Immature natural killer cell (primary cell): ENCODE measurements at places on chromosomes 5 and 9.

DNA sequence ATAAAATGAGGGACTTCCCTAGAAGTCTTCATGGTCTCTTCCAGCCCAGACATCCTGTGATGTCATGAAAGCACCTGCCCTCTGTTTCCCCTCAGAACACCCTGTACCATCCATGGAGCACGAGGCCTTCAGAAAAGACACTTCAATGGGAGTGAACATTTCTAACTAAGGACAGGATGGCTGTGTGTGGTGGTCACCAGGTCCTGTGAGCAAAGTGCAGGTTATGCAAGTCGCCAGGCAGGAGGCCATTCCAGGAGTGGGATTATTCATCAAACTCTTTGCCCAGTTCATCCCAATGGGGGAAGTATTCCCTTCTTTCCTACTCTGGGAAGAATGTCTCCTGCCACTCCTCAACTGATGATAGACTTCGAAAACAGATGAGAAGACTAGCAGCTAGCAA, 80.5 kb downstream of the SLC1A3 start:
- H3K36me3 ChIP-seq, result no peaks in the 10 kb centered on the region
- no peak for DNase-seq
- peaks cover 15% of the 10 kb centered on the region for H3K4me1 ChIP-seq
- no peak overlapping the region for H3K4me3 ChIP-seq
- H3K27ac ChIP-seq, result no peak overlapping the region

DNA sequence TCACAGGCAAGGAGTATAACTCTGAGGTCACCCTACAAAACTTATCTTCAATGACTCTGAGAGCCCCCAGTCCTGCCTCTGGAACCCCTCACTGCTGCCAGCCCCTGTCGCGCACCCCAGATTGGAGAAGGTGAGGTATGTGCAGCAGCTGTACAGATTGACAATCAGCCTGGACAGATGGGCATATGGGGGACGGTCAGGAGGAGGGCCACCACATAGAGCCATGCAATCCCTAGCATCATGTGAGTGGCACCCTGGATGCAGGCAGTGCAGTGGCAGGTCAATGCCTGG, 90.1 kb downstream of the LMX1B start:
- H3K27me3 ChIP-seq, result peaks cover 14% of the 10 kb centered on the region
- H3K4me1 ChIP-seq, result peaks cover 9% of the 10 kb centered on the region
- no peaks in the 10 kb centered on the region for H3K36me3 ChIP-seq
- no peak overlapping the region for H3K4me3 ChIP-seq
- DNase-seq, result no peak

DNA sequence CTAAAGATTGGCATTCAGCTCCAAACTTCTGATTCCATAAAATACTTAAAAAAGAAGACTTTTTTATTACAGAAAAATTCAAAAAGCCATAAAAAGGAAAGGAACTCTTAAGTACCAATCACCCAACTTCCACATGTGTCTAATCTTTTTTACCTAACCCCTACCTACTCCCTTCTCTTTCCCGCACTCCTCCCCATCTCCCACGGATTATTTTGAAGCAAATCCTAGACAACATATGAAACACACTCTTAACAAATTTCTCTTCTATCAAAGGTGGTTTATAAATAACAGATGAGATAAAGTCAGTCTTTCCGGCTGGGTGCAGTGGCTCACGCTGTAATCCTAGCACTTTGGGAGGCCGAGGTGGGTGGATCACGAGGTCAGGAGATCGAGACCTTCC, 5.9 kb upstream of the DENND4C start:
- DNase-seq, result no peak
- no peak overlapping the region for H3K4me3 ChIP-seq
- peaks cover 6% of the 10 kb centered on the region for H3K4me1 ChIP-seq
- no peaks in the 10 kb centered on the region for H3K36me3 ChIP-seq

- H3K27ac ChIP-seq, result no peak overlapping the region
- peaks cover 31% of the 10 kb centered on the region for H3K4me1 ChIP-seq
- peaks cover 23% of the 10 kb centered on the region for H3K27me3 ChIP-seq
- H3K4me3 ChIP-seq, result peak overlapping the region; percentile 82
- no peaks in the 10 kb centered on the region for H3K36me3 ChIP-seq
Observed at GRCh38 chr9:14314929-14315874, 1.3 kb upstream of the NFIB start.

DNA sequence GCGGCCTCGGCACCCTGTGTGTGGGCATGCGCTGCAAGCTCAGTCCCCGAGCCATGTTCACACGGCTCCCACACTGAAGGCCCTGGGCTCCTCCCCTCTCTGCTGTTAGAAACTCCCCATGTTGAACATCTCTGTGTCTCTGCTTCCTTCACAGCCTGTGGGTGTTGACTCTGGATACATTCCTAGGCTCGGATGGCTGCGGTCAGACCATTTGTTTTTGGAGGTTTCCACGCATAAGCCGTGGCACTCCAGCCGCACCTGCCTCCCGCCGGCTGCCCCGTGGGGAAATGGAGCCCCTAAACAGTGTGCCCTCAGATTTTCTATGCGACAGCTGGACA, 31.2 kb upstream of the LRRC14B start:
- no peak overlapping the region for H3K4me3 ChIP-seq
- H3K27ac ChIP-seq, result no peak overlapping the region
- no peaks in the 10 kb centered on the region for H3K36me3 ChIP-seq

DNA sequence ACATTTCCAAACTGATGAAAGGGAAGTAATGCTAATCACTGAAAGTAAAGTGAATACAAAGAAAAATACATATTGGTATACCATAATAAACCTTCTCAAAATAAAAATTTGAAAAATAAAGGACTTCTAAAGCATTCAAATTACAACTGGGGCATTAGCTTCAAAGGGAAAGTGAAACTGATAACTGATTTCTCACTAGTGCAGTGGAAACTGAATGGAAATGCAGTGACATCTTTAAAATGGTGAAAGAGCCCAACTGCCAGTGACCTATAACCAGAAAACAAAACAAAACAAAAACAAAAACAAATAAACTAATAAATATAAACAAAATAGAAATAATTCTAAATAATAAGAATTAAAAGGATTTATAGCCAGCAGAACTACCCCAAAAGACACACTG, 297.5 kb upstream of the GRIN3A start:
- H3K4me3 ChIP-seq, result no peak overlapping the region
- no peaks in the 10 kb centered on the region for H3K36me3 ChIP-seq
- H3K4me1 ChIP-seq, result no peaks in the 10 kb centered on the region
- H3K27me3 ChIP-seq, result no peaks in the 10 kb centered on the region
- H3K27ac ChIP-seq, result no peak overlapping the region

DNA sequence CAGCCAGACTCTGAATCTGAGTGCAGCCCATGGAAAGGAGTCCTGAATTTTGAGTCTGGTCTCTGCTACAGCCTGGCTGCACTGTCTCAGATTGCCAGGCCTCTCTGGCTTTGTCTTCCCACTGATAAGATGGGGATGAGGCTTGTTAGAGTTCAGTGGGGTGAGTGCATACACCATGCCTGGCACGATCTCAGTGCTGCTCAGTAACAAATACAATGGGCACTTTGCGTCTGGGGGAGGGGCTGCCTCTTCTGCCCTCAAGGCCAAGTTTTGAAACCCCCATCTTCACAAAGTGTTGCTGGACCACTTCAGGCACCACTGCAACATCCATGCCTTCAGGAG, 49.0 kb downstream of the PPARGC1B start:
- no peak overlapping the region for H3K27ac ChIP-seq
- H3K27me3 ChIP-seq, result no peaks in the 10 kb centered on the region
- H3K36me3 ChIP-seq, result peaks cover 5% of the 10 kb centered on the region

- H3K4me3 ChIP-seq, result no peak overlapping the region
- peaks cover 3% of the 10 kb centered on the region for H3K4me1 ChIP-seq
- peaks cover 3% of the 10 kb centered on the region for H3K27me3 ChIP-seq
- H3K27ac ChIP-seq, result no peak overlapping the region
- no peak for DNase-seq
Observed at GRCh38 chr9:93681269-93682154, 105.1 kb downstream of the PHF2 start.

DNA sequence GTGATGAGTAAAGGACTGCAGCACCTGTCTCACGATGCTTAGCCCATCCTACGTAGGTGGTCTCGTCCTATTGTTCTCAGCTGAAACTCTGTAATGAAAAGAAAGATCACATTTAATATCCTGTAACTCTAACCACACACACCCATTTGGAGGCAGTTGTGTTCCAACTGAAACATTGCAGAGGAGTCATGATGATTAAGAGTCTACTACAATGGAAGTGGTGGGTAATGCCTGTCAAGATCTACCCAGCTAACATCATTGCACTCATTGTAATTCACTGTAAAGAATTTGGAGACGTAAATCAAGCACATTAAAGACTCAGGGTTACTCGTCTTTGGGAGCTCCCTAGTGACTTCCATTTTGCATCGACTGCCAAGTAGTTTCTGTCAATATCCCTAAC, 106.0 kb upstream of the PTPN3 start:
- no peaks in the 10 kb centered on the region for H3K4me1 ChIP-seq
- no peaks in the 10 kb centered on the region for H3K36me3 ChIP-seq
- DNase-seq, result no peak
- peaks cover 2% of the 10 kb centered on the region for H3K27me3 ChIP-seq
- no peak overlapping the region for H3K27ac ChIP-seq
- no peak overlapping the region for H3K4me3 ChIP-seq

DNA sequence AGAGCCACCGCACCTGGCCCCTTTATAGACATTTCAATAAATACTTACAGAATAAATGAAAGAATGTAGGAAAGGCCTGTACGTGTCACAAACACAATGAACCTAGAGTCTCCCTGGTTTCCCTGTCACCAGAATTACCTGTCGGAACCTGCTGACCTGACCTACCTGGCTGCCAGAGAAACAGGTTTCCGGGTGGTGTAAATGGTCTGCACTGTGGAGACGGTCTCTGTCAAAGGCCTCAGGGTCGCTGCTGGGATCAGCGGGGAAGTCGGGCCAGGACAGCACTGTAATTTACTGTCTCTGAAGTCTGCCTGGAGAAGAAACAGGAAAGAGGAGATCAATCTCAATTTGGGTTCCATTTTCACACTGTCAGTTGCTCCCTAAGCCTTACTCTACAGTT, 9.3 kb upstream of the FRRS1L start:
- H3K4me1 ChIP-seq, result no peaks in the 10 kb centered on the region
- no peak overlapping the region for H3K4me3 ChIP-seq
- H3K27ac ChIP-seq, result no peak overlapping the region
- H3K27me3 ChIP-seq, result peaks cover 4% of the 10 kb centered on the region
- DNase-seq, result no peak

DNA sequence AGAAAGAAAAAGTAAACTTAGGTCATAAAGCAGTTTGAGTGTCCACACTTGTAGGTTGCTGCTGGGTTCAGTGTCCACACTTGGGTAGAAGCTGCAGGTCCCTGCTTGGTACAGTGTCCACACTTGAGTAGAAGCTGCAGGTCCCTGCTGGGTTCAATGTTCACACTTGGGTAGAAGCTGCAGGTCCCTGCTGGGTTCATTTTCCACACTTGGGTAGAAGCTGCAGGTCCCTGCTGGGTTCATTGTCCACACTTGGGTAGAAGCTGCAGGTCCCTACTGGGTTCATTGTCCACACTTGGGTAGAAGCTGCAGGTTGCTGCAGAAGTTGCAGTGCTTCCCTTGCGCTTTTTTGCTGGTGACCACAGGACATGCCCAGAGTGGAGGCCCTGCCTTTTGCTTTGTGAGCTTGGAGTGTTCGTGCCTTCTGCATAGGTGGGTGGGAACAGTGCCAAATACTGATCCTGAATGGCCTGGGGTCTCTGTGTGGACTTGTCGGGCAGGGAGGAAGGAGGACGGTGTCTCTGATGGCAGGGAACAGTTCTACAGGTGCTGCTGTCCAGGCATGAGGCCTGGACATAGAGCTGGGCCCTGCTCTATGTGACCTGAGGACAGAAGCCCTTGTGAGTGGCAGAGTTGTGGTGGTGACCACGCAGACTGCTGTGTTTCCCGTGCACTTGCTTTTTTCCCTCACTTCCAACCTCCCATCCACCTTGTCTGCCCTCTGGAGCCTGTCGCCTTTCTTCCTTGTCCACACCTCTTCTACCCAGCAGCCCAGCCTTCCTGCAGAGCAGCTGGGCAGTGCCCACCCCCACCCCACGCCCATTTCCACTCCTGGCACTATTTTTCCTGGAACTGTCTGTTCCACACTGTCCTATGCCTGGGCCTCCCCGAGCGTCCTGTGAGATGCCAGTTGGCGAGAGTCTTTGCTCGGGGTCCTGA, 120.8 kb downstream of the EHMT1 start:
- H3K4me1 ChIP-seq, result peaks cover 31% of the 10 kb centered on the region
- H3K27me3 ChIP-seq, result no peaks in the 10 kb centered on the region
- no peak for DNase-seq

GRCh38 chr5:90353254-90353653, 56.3 kb downstream of the CETN3 start:
- no peaks in the 10 kb centered on the region for H3K4me1 ChIP-seq
- H3K27ac ChIP-seq, result no peak overlapping the region
- H3K4me3 ChIP-seq, result no peak overlapping the region
- no peaks in the 10 kb centered on the region for H3K36me3 ChIP-seq
- peaks cover 3% of the 10 kb centered on the region for H3K27me3 ChIP-seq
